Activated CD4-positive, alpha-beta T cell treated with anti-CD3 and anti-CD28 coated beads for 36 hours (primary cell): ENCODE measurements at places on chromosomes 7 and 10.
A peak's percentile ranks its signal among the peaks of the same experiment; 100 is the strongest.

GRCh38 chr10:43078986-43079273, 2.1 kb downstream of the RET start:
- peak; percentile 56 for DNase-seq

GRCh38 chr7:156004265-156005201, 192.3 kb upstream of the SHH start:
- DNase-seq, result no peak

DNA sequence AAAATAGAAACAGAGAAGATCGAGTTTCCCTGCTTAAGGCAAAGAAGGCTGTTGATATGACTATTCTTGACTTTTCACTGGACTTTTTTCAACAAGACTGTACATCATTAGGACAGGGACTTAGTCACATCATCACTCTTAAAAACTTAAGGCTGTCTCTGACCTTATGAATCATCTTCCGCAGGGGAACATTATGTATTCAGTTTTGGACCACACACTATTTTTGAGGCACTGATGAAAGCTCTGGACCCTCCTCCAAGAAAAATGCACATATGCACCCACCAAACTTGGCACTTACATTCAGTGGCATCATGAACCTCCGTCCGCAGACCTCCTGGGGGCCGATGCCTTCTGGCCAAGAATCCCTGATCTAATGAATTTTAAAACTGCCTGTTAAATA, 96.4 kb downstream of the CALD1 start:
- no peak for DNase-seq

- DNase-seq, result no peak
These were observed 118.0 kb downstream of the PRKAG2 start for GRCh38 chr7:151758622-151759540.

DNA sequence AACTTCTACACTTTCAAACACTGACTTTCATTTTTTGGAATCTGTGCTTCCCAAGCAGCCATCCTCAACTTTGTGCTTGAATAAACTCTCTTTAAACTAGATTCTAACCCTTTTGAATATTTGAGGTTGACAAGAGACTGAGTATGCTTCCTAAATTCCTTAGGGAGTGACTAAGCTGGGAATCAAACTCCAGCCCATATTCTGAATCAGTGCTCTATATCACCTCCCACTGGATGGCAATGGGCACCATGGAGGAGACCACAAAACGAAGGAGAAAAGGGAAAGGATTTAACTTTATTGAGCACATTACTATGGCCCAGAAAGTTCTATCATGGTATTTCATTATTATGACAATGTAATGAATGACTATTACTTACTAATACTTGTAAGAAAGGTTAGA, 17.2 kb upstream of the SLC26A4 start:
- no peak for DNase-seq

DNA sequence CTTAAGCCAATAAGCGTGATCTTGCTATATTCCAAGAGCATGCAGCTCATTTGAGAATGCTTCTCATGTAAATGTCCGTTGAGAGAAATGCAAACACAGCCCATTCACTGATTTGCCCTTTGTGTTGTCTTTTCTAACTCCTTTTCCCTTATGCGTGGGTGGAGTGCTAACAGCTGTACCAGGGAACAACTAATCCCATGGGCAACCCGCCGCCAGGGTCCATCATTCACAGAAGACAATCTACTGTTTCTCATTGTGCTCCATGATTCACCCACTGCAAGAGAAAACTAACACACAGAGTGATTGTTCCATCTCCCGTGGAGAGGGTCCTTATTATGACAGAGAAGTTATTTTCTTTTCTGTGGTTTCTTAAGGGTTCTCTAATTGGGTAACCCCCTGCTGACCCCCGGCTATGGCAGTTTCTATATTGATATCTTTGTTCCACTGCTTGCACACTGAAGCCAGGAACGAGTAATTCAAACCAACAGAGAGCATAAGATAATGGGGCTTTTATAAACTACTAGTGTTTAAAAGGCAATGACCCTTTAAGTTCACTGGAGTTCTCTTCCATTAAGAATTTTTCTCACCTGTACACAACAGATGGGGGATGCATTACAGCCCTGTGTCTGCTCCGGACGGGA, 298.7 kb downstream of the BAMBI start:
- no peak for DNase-seq

DNA sequence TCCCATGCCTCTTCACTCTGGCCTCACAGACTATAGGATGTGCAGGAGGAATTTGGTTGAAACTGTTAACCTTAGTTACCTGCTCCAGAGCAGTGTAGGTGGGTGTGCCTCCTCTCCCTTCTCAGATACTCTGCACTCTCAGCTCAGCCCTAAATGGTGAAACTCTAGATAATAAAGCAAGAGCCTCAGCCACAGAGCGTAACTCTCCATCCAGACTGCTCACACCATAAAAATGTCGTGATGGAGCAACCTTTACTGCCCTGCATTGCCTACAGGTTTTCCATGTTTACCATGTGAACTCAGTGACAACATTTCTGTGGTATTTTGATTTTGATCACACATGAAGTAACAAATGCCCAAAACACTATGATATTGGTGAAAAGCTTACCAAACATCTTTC, 227.7 kb downstream of the CREB5 start:
- no peak for DNase-seq

GRCh38 chr10:59135275-59135674, 41.2 kb upstream of the PHYHIPL start:
- DNase-seq, result no peak

DNA sequence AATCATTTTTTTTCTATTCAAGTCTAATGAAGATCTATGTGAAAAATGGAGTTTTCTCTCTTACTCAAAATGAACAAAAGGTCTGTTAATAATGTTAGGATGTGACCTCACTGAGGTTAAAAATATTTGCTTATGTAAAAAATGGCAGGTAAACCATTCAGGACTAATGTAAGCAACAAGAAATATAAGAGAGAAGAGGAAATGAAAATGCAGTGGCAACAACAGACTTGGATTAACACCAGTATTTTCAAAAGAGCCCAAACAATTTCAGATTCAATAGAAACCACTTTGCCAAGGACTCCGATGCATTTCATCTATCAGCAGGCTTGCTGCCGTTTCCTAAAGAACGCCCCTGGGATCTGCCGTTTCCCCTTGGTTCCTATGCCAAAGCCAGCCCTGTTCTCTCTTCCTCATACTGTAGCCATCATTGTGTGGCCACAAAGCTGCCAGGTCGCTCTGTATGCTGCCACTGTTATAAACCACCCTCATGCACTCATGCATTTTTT, 66.4 kb downstream of the MTURN start:
- no peak for DNase-seq

DNA sequence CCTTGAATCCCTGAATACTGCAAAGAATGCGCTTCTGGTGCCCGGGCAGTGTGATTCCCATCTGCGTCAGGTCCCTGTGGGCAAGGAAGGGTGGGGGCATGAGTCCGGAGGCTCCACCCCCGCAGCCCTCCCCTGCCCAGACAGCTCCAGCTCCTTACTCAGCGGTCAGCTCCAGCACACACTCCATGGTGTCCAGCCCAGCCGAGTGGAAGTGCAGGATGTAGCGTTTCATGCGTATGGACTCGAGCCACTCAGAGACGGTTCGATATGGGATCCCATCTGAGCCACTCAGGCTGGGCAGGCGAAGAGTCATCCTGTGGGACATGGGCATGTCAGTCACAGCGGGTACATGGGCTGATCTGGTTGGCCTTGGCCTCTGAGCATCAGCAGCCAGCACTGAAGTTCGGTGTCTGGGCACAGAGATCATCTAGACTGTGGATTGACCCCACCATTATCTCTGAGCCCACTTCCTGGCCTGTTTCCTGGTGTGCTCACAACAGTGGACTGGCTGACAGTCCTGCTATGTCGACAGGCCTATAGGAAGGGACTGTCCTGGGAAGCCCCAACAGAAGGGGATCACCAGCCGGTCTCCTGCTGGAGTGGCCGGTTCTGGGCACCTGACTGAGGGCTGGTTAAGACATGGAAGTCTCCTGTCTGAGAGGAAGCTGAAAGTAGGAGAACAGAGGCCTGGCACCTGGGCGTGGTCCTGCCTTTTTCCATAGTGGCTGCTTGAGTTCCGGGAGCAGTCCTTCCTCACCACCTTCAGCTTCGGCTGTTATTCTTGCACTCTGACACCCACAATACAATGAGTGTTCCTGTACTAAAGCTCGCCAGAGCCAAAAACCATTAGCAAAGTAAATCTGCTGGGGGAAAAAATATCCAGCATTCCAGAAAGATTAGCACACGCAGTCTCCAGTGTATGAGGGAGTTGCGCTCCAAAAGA, 10.6 kb downstream of the ZYX start:
- no peak for DNase-seq

DNA sequence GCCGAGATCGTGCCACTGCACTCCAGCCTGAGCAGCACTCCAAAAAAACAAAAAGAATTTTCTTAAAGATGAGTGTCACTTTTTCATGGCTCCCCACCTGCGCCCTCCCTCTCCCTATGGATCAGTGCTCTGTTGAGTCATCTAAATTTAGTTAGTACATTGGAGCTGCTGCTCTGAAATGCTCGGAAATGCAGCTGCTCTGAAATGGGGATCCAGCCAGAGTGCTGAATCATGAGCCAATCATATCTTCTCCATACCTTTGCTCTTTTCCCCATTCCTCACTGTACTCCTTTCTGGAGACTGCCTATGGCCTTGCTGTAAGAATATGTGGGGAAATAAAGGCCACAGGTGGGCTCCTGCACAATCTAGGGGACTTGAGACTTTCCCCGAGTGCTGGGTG, 188.8 kb downstream of the ZNF438 start:
- no peak for DNase-seq

- no peak for DNase-seq
These were observed 10.7 kb downstream of the INPP5A start for GRCh38 chr10:132548106-132548823.

- DNase-seq, result no peak
These were observed 323.3 kb upstream of the KAT6B start for GRCh38 chr10:74502963-74503608.

GRCh38 chr10:45438466-45439090, 64.6 kb downstream of the ALOX5 start:
- no peak for DNase-seq

GRCh38 chr7:128352153-128352537, 8.4 kb upstream of the RBM28 start:
- DNase-seq, result peak; percentile 66

DNA sequence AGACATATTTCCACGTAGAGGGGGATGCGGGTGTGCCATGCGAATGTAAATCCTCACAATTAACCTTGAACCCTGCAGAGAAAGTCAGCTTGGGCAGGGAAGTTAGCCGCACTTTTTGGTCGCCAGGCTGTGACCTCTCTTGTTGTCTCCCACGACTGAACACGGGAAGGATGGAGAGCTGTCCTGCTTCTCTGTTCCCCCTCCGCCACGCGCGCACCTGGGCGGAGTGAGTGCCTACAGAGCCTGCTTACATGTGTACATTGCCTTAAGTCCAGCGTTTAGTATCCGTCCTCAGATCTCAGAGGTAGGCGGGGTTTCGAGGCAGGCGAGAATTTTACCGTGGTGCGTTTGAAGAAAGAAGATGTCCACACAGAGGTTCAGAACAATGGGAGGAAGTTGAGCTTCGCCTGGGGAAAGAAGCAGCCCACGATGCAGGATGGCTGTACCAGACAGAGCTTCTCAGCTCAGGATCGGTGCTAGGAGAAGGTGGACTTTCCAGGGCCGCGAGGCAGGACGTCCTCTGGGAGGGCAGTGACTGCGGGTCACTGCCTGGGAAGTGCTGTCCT, 482 bp upstream of the ERCC6 start:
- DNase-seq, result peak; percentile 42

DNA sequence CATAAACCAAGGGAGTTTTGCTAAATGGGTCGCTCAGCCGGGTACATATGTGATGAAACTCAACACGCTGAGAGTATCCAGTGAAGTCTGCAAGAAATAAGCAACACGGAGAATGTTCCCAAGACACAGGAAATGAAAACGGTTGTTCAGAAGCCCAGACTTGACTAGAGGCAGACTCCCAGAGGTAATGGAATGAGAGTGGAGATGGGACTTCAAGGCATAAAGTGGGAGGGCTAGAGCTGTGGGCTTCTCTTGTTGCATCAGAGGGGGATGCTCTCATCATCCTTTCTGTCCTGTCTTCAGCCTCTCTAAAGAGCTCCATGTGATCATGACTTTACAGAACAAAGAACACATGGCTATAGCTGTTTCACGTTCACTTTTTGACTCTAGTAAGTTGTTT, 88.3 kb downstream of the BAMBI start:
- no peak for DNase-seq

GRCh38 chr7:81501220-81501619, 268.6 kb downstream of the HGF start:
- no peak for DNase-seq

GRCh38 chr10:81021428-81022129, 483.9 kb downstream of the SH2D4B start:
- no peak for DNase-seq

- DNase-seq, result no peak
These were observed 270.8 kb downstream of the HTR7 start for GRCh38 chr10:90587081-90587491.

- no peak for DNase-seq
These were observed 9.1 kb downstream of the WIPF3 start for GRCh38 chr7:29815181-29816105.

DNA sequence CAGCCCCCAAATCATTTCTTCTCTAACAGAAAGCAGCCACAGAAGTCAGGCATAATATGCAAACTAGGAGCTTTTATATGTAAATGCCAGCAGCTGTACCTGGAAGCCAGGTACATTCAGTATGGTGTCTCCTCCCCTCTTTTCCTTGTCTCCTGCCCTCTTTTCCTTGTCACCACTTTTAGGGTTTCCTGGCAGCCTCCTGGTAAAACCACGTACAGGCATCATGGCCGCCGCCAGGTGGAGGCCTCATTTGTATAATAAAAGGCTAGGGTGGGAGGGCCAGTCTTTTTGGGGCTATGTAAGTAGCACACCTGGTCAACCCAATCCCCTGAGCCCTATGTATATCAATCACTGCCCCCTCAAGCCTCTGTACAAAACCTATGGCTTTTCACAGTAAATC, 28.7 kb downstream of the PDZD8 start:
- DNase-seq, result no peak

- DNase-seq, result no peak
These were observed 45.8 kb downstream of the THSD7A start for GRCh38 chr7:11786186-11786585.

DNA sequence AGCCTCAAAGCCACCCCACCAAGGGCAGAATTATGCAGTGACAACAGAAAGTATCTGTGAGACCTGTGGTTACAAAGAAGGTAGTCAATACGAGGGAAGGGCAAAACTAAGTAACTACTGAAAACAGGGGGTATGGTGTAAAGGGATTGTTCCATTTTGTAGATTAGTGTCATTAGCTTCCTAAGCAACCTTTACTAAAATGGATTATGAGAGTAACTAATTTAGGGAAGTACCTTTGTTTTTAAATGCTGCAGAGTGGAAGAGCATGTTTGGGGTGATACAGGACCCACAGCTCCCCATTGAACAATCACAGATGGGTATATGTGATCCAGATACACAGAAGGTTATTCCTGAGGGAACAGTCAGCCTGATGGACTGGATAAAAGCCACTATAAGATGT, 51.3 kb upstream of the TAC1 start:
- no peak for DNase-seq

- DNase-seq, result no peak
These were observed 132.2 kb downstream of the TCERG1L start for GRCh38 chr10:131179361-131179760.

GRCh38 chr7:112386619-112387018, 63.6 kb upstream of the IFRD1 start:
- DNase-seq, result no peak

GRCh38 chr7:31372231-31372959, 31.9 kb upstream of the NEUROD6 start:
- no peak for DNase-seq

GRCh38 chr7:52233248-52233647, 802.2 kb upstream of the POM121L12 start:
- no peak for DNase-seq
